ENCODE measurements at places on chromosomes 2 and 18. TPM values are rescaled to one million over a fixed set of nuclear protein-coding genes. Genes with fewer than 3 reads are reported as not detected.

Gene BZW1
- total RNA-seq: 455 TPM

Gene KCNF1
- 47.2 TPM for total RNA-seq

Gene CDK5R2
- total RNA-seq: 3.9 TPM

Gene ACVR1C
- not detected for total RNA-seq

Gene C1GALT1C1L
- total RNA-seq: 2.0 TPM

Gene DAW1
- 3.2 TPM for total RNA-seq

Gene RAX
- not detected for total RNA-seq

Gene COLEC12
- 0.03 TPM for total RNA-seq

Measured in A549 treated with Mapracorat at 1 μM for 4 hours (cell line).